NCI-H2227 treated with DMSO at 0.1 percent for 48 hours (cell line): ENCODE measurements at places on chromosomes 2 and 18.

DNA sequence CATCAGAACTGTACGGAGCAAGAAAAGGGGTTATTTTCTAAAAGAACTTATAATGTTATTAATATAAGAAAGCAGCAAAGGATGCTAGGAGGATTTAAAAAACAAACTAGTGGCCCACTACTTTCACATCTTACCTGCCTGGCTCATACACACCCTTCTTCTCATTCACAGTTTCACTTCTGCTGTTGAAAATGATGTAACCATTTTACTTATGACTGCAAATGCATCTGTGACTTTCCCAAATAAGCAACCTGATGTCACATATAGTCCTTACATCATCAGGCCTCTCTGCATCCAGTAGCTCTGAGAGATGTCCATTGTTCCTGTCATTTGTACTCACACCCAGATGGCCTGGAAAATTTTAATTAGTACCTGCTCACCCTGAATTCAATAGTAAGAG is 101.8 kb upstream of the MYO3B start:
- DNase-seq: no peak

GRCh38 chr18:45243340-45244110 is 371.8 kb upstream of the SLC14A2 start:
- no peak for DNase-seq

DNA sequence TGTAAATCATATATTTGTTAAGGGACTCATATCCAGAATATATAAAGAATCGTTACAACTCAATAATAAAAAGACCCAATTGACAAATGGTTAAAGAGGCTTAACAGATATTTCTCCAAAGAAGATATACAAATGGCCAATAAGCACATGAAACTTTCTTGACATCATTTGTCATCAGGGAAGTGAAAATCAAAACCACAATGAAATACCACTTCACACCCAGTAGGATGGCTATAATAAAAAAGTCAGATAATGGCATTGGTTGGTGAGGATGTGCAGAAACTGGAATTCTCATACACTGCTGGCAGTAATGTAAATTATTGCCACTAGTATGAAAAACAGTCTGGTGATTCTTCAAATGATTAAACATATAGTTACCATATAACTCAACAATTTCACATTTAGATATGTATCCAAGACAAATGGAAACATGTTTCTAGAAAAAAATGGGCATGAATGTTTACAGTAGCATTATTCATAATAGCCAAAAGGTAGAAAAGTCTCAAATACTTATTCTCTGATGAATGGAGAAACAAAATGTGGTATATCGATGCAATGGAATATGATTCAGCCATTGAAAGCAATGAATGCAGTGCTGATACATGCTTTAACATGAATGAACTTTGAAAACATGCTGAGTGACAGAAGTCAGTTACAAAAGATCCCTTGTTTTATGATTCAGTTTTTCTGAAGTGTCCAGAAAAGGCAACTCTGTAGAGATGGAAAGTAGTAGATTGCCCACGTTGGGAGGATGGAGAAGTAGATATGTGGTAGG is 304.6 kb upstream of the ZEB2 start:
- DNase-seq: no peak

DNA sequence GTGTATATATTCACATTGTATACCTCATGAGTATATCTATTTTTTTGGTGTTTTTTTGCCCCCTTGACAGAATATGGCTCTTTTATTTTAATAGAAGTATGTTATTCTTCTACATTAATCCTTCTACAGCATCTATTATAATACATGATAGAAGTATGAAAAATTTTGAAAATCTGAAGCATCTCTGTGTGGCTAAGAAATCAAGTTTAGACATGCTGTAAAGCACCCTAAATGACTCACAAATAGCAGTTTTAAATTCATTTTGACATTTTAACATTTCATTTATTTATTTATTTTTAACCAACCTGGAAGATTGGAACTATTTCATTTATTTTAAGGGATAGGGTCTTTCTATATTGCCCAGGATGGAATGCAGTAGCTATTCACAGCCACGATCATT is 33.8 kb upstream of the ROCK1 start:
- DNase-seq: no peak

- DNase-seq: no peak
These were observed 18.9 kb downstream of the SMAD7 start for GRCh38 chr18:48931680-48932461.

GRCh38 chr2:35503738-35504199 is 851.8 kb upstream of the CRIM1 start:
- DNase-seq: no peak

DNA sequence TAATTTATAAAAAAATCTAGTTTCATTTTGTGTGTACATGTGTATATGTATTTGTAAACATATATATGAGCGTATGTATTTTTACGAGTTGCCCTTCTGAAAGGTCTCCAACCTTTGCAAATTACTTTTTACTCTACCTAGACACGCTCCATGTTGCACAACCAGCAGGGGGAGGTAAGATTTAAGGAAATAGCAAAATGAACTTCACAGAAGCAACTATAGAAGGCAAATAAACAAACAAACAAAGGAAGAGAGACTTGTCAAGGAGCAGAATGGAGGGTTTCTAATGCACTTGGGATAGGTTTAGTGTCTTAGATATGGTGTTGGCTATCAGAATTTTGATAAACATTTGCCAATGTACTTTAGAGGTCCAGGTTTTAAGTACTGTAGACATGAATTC is 820.5 kb upstream of the POU3F3 start:
- DNase-seq: no peak

DNA sequence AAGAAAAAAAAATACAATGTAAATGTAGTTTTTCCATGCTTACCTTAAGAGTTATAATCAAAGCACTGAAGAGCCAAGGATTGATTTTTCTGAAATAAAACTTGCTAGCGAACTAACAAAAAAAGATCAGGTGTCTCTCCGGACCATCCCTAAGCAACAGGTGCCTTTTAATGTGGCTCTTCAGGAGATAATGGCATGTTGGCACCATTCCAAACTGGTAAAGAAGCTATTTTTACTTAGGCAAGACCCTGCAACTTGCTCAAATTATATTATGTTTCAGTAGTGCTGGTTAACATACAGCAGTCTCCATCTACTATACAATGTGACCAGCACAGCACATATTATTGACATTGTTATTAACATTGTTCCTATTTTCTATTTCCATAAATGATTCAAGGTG is 2.3 kb upstream of the GCC2 start:
- no peak for DNase-seq

DNA sequence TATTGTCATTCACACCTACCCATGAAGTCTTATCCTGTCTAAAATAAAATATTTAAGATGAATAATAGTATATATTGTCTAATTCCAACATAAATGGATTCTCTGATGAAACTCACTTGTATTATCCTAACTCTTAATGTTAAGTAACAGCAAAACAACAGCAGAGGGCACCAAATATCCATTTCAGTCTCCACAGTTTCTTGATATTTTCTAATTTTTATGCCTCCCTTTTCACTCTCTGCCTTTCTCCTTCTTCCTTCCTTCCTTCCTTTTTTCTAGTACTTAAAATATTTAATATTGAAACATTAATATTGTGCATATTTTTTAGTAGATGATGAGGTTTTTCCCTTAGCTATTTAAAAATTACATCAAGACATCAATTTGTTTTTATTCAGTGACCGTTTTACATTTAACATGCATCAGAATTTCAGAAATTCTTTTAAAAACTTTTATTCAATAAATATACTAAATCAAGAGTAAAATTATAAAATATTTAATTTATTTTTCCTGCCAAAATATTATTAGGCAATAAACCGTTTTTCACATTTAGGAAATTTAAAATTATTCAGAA is 97.6 kb downstream of the WDR7 start:
- DNase-seq: peak; percentile 75

DNA sequence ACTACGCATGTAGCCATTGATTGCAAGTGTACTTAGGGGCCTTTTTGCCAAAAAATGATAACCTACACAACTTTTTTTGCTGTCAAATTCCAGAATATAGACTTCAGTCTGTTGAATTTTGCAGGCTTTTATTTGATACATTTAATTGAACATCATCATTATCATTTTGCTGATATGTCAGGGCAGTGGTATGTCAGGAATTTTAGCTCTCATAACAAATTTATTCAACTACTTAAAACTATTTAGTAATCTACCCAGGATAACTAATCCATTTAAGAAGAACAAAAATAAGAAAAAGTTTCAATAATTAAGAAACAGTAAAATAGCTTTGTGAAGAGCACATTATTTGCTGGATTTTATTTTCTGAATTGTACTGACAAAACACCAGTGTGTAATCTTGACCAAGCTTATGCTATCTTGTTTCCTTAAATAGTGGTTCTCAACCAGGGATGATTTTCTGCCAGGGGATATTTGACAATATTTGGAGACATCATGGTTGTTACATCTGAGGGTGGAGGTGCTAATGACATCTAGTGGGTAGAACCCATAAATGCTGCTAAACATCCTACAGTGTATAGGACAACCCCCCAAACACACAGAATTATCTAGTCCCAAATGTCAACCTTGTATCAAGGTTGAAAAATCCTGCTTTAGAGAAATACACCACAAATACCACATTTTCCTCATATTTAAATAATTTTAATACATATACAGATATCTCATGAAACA is 12.1 kb upstream of the TTN start:
- DNase-seq: no peak

DNA sequence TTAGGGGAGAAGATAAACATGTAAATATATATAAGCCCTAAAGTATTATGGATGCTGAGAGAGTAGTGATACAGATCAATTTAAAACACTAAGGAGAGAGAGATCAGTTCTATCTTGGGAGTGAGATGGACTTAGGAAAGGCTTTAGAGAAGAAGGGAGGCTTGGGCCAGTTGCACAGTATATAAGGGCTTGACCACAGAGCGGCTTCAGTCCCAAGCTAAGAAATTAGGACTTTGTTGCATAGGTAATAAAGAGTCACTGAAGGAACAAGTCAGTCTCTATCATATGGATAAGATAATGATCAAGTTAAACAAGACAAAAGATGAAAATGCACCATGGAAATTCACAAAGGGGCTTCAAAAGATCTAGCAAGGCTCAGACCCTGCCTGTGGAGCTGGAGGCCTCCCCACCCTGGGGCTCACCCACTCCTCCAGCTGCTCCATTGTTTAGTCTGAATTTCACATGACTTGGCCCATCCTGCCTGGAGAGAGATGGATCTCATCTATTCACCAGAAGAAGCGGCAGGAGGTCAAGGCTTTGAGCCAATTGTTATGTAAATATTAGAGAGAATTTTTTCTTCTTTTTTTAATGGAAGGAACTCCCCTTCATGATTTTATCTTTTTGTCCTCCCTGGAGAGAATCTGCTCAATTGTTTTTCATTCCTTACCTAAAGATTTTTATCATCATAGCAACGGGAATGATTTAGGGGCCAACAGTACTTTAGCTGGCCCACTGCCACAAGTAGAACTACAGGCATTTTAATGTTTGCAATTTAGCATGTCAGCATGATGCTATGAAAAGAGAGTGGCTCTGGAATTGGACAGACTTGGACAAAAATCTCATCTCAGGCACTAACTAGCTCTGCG is 44.0 kb downstream of the GYPC start:
- peak; percentile 75 for DNase-seq

GRCh38 chr2:136715146-136715545 is 50.2 kb upstream of the THSD7B start:
- no peak for DNase-seq

GRCh38 chr18:32138332-32138982 is 46.8 kb downstream of the RNF138 start:
- no peak for DNase-seq

DNA sequence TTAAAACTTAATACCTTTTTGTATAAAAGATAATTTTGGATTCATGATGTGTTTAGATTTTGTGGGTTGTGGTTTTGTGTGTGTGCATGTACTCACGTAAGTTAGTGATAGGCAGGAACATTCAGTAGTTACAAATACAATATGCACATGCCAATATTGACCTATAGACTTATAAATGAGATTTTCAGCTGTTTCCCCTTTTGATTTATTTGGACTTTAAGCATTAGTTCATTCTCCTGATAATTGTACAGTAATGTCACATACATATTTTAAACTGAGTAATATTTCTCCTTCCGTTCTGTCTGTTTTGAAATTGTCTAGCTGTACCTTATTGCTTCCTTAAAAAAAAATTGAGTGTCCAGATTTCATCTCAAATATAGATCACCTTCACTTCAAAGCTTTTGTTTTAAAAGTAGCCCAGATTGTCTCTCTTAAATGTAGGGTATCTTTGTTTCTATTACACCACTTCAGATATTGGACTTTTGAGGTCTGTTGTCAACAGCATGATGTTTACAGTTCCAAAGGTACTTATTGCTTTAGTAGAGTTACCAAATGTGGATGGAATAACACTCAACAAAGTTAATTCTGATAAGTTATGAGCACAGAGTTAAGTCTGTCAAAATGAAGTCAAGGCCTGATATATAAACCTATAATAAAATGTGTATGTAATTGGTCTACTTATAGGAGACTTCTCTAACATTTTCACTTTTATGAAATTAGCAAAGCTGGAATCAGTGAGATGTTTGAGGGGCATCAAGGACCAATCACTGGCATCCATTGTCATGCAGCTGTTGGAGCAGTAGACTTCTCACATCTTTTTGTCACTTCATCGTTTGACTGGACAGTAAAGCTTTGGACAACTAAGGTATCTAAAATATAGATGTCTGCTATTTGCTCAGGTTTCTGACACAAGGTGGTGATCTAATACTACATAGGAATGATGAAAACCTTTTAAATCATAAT is 42.0 kb downstream of the DYNC1I2 start:
- DNase-seq: no peak

DNA sequence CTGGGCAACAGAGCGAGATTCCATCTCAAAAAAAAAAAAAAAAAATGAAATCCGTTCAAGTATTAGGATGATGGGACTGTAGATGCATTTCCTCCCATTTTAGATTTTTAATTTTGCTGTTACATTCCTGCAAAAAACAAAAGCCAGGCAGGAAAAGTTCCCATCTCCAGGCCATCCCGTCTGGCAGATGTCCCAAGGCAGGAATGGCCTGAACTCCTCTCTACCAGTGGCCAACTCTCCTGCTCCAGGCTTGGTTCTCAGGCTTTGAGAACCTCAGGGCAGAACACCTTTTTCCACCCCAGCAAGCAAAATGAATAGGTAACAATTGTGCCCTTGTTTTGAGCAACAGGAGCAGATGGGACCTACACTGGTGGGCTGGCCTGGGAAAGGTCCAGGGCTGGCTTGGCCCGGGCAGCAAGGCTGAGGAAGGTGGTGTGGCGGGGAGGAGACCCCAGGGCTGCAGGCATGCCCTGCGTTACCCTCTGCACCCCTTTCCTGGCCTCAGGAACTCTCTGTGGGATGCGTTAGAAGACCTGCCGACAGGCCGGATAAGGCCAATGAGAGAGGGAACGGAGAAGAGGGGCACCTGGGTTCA is 86.0 kb downstream of the FAM210A start:
- DNase-seq: no peak

DNA sequence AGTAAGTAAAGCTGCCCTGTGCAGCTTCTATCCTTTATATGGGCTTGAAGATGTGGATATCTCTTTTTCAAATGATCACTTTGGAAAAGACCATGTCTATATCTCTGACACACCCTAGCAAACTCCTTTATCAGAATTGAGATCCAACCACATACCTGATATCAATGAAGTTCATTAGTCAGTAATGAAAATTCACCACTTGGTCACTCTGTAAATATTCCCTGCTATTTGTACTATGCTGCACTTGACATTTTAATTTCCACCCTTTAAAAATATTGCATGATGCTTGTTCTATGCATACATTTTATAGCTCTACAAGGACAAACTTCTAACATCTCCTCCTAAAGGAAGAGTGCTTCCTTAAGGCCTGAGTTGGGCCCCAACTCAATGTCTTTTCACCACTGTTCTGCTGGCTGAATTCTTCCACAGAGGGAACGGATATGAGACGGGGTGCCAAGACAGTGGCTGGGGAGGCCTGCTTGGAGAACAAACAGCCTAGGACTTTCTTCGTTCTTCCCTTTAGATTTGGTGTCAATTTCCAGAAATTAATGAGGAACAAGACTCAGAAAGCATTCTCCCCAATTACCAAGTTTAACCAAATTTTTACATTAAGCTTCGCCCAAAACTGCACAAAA is at the start of gene GKN2:
GKN2 (minus strand) TSS at position 7 of the 635 bp plus-strand sequence. CDS start 32 bp downstream, outside the sequence.
- DNase-seq: no peak
